H9 (cell line): ENCODE measurements at places on chromosomes 1 and 21. TPM values are rescaled to one million over a fixed set of nuclear protein-coding genes. Genes with fewer than 3 reads are reported as not detected.

The MANEAL gene
- 22.7 and 24.2 TPM in 2 replicates for total RNA-seq

DNA sequence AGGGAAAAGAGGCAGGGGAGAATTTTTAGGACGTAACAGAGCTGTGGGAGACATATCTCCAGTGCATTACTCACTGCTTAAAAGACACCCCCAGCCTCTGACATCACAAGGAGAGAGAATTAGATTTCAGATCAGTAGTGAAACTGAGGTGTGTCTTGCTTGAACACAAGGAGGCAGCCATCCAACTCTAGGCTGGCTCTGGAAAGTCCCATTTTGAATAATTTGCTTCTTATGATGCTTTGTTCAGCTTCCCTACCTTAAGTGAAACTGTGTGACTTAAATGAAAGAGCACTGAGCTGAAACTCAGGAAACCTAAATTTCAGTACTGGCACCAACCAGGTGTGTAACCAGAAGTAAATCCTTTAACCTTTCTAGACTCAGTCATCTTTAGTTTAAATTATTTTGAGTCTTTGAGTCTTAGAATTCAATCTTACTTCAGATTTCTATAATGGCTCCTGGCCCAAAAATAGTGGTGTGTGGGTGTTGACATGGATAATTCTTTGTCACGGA lies 251.6 kb upstream of the SGIP1 start:
- H3K27ac ChIP-seq, result no peak overlapping the region
- DNase-seq, result no peak
- H3K4me1 ChIP-seq, result no peaks in the 10 kb centered on the region; the same call in 1 of the 2 replicates

GRCh38 chr1:51236531-51237350 lies 668 bp downstream of the RNF11 start:
- H3K4me3 ChIP-seq, result no peak overlapping the region
- no peaks in the 10 kb centered on the region for H3K36me3 ChIP-seq
- no peak overlapping the region for H3K27ac ChIP-seq
- H3K4me1 ChIP-seq, result no peaks in the 10 kb centered on the region; the same call in 1 of the 2 replicates
- peak; percentile 33 for DNase-seq

GRCh38 chr1:10651793-10652192 lies 144.7 kb downstream of the CASZ1 start:
- H3K4me3 ChIP-seq, result no peak overlapping the region
- peaks cover 4% of the 10 kb centered on the region; the same call in 1 of the 2 replicates for H3K36me3 ChIP-seq
- peak; percentile 77 for DNase-seq
- H3K27me3 ChIP-seq, result no peaks in the 10 kb centered on the region; the same call in 1 of the 2 replicates
- no peaks in the 10 kb centered on the region for H3K4me1 ChIP-seq

The IGSF9 gene
- total RNA-seq, result 11.3 and 12.3 TPM in 2 replicates

GRCh38 chr1:158283965-158284364 lies 5.8 kb upstream of the CD1C start:
- no peaks in the 10 kb centered on the region for H3K27me3 ChIP-seq
- DNase-seq, result no peak
- H3K27ac ChIP-seq, result no peak overlapping the region
- no peak overlapping the region for H3K4me3 ChIP-seq
- no peaks in the 10 kb centered on the region for H3K4me1 ChIP-seq

GRCh38 chr1:60222360-60223115 lies 149.0 kb upstream of the C1orf87 start:
- H3K36me3 ChIP-seq, result no peaks in the 10 kb centered on the region
- H3K4me1 ChIP-seq, result no peaks in the 10 kb centered on the region
- H3K4me3 ChIP-seq, result no peak overlapping the region
- H3K27me3 ChIP-seq, result no peaks in the 10 kb centered on the region

- H3K4me1 ChIP-seq, result no peaks in the 10 kb centered on the region
- DNase-seq, result no peak
- H3K4me3 ChIP-seq, result no peak overlapping the region
- no peaks in the 10 kb centered on the region for H3K27me3 ChIP-seq
- H3K27ac ChIP-seq, result no peak overlapping the region
These were observed 4.0 kb downstream of the WDR26 start for GRCh38 chr1:224430511-224431113.

The HPCAL4 gene
- total RNA-seq, result 0.15 TPM in 2 replicates

GRCh38 chr1:75124510-75124909 lies 9.7 kb upstream of the LHX8 start:
- no peak overlapping the region for H3K27ac ChIP-seq
- no peak overlapping the region for H3K4me3 ChIP-seq
- peak; percentile 84 for DNase-seq
- H3K4me1 ChIP-seq, result no peaks in the 10 kb centered on the region
- H3K36me3 ChIP-seq, result peaks cover 1% of the 10 kb centered on the region; the same call in 1 of the 3 replicates
- peaks cover 18% of the 10 kb centered on the region for H3K27me3 ChIP-seq

- no peak within 1 kb of the TSS for H3K27ac ChIP-seq
- no peaks in the 10 kb centered on the region for H3K36me3 ChIP-seq
- peak within 1 kb of the TSS; percentile 64 for H3K4me3 ChIP-seq
- H3K4me1 ChIP-seq, result no peaks in the 10 kb centered on the region
- H3K27me3 ChIP-seq, result peaks cover 76% of the 10 kb centered on the region
These were observed at the start of gene INSRR for GRCh38 chr1:156858959-156859522. Gene INSRR (minus strand): TSS chr1:156859117. CDS start chr1:156858621, 496 bp downstream.

DNA sequence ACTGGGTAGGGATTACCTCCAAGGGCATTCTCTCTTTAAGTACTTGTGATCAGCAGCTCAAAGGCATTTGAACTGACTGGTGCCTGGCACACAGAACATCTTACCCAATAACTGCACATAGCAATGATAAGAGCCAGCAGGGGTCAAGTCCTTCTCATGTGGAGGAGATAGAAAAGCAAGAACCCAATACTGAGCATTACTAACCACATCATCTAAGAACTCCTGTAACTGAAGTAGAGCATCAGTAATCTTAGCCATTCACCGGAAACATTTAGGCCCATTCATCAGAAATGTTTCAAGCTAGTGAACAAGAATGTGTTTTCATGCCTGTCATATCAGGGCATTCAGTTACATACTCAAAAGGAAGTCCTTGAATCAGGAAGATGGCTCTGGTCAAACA lies 33.6 kb upstream of the THEM4 start:
- no peak for DNase-seq
- H3K36me3 ChIP-seq, result no peaks in the 10 kb centered on the region

The PAPPA2 gene
- total RNA-seq, result 0.75 and 0.81 TPM in 2 replicates

DNA sequence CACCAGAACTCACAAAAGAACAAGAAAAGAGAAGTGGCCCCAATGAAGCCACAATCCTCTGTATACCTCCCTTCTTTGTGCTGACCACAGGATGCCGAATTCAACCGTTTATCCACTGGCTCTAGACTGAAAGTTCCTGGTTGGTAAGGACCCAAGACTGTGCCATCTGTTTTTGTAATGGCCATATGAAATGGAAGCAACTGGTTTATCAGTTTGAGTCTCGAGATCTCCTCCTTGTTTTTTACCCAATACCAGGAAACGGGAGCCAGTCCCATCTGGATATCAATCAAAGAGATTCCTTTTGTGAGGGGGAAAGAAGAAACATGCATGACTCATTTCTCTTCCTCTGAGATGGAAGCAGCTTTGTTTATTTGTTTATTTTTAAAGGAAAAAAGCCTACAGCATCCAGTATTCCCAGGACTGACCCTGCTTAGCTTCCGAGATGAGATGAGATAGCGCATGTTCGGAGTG lies 32.4 kb upstream of the ZNF124 start:
- H3K27me3 ChIP-seq, result no peaks in the 10 kb centered on the region
- no peak for DNase-seq

DNA sequence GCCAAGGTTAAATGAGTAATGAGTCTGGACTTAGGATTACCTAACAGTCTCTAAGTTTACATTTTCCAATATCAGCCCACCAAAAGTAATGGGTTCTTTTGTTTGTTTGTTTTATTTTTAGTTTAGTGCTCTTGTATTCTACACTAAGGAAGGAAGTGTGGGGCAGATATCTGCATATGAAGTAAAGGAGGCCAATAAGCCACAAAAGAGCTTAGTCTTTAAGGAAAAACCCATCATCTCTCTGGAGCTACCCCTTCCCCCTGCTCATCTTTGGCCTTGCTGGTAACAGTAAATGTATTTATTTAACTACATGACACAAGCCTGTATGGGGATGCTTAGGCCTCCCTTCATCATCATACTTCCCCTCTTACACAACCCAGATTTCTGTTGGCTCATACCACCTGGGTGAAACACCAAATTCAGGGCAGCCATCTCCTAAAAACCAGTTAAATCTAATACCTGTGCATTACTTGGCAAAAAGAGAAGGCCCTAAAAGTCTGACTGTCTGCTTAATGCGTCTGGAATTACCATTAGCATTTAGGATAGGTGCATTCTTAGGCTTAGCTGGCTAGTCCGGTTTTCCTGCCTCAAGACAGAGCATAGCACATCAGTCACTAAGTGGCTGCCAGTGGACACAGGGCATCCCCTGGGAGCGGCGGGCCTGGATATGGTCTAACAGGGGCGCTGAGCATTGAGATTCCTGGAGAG lies 96.8 kb upstream of the ADGRL2 start:
- H3K36me3 ChIP-seq, result no peaks in the 10 kb centered on the region
- H3K4me1 ChIP-seq, result peaks cover 9% of the 10 kb centered on the region; the same call in 1 of the 2 replicates
- no peak overlapping the region for H3K4me3 ChIP-seq

DNA sequence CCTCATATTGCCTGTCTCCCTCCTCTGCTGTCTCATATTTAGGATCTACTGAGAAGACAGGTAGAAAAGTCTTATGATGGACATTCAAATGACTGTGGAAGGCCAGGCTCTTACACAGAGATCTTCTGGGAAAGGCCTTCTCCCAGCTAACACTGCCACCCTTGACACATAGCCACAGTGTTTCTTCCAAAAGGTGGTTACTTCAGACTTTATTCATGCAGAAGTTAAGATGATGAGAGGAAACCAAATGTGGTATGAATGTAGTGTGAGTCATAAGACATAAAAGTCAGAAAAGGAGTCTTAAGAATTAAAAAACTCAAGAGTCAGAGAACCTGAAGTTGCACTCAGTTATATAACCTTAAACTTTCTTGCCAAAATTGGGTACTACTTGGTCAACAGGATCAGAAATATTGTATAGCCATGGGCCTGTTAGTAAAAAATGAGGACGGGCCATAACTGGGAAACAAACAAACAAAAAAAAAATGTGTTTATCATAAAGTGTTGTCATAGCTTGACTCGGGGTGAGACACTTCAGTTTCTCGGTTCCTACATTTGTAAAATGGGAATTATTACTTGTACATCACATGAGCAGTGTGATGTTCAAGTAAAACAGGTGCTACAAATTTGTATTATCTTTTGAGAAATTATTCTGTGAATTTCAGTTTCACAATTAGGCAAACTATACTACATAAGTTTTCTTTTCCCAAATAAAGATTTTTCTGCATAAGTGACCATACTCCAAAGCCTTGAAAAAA lies 1.2 kb upstream of the DENND1B start:
- H3K4me3 ChIP-seq, result no peak overlapping the region; the same call in 1 of the 2 replicates
- no peaks in the 10 kb centered on the region for H3K4me1 ChIP-seq
- H3K27me3 ChIP-seq, result no peaks in the 10 kb centered on the region
- DNase-seq, result no peak

- no peaks in the 10 kb centered on the region for H3K4me1 ChIP-seq
- no peak for DNase-seq
- no peaks in the 10 kb centered on the region for H3K27me3 ChIP-seq
- H3K4me3 ChIP-seq, result no peak overlapping the region
- no peak overlapping the region for H3K27ac ChIP-seq
These were observed 34.6 kb downstream of the CFAP74 start for GRCh38 chr1:1968767-1969504.

The ESRRG gene
- 0.44 and 0.48 TPM in 2 replicates for total RNA-seq

The SDC3 gene
- 24.2 and 25.9 TPM in 2 replicates for total RNA-seq

DNA sequence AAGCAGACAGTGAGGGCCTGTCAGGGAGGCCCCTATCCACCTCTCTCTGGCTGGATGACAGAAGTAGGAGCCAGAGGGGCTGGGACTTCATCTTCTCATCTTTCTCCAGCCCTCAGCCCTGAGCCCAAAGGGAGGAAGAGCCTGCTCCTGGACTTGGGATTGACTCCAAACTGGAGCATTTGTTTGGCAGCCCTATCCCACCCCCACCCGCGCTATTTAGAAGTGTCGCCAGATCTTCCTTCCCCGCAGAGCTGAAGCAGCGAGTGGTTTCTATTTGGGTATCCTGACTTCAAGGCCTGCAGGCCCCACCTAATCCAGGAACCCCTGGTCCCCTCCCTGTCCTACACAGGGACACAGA lies 9.6 kb downstream of the NES start:
- H3K27ac ChIP-seq, result no peak overlapping the region
- H3K4me1 ChIP-seq, result peaks cover 24% of the 10 kb centered on the region; the same call in 1 of the 2 replicates
- peaks cover 18% of the 10 kb centered on the region for H3K36me3 ChIP-seq
- H3K27me3 ChIP-seq, result no peaks in the 10 kb centered on the region
- DNase-seq, result no peak
- H3K4me3 ChIP-seq, result no peak overlapping the region

DNA sequence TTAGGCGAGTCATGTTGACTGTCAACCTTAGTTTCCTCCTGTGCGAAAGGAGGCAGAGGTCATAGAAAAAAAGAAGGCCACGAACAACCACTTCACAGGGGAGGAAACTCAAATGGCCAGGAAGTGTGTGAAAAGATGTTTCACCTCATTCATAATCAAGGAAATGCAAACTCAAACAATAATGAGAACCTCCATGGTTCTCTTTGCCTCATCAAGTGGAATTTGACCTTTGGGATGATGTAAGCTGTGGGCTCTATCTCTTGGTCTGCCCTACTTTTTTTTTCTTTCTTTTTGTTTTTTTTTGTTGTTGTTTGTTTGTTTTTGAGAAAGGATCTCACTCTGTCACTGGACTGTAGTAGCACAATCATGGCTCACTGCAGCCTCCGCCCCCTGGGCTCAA lies 55.9 kb upstream of the GRHL3 start:
- H3K36me3 ChIP-seq, result no peaks in the 10 kb centered on the region
- no peak overlapping the region for H3K4me3 ChIP-seq
- DNase-seq, result no peak
- H3K27ac ChIP-seq, result no peak overlapping the region

DNA sequence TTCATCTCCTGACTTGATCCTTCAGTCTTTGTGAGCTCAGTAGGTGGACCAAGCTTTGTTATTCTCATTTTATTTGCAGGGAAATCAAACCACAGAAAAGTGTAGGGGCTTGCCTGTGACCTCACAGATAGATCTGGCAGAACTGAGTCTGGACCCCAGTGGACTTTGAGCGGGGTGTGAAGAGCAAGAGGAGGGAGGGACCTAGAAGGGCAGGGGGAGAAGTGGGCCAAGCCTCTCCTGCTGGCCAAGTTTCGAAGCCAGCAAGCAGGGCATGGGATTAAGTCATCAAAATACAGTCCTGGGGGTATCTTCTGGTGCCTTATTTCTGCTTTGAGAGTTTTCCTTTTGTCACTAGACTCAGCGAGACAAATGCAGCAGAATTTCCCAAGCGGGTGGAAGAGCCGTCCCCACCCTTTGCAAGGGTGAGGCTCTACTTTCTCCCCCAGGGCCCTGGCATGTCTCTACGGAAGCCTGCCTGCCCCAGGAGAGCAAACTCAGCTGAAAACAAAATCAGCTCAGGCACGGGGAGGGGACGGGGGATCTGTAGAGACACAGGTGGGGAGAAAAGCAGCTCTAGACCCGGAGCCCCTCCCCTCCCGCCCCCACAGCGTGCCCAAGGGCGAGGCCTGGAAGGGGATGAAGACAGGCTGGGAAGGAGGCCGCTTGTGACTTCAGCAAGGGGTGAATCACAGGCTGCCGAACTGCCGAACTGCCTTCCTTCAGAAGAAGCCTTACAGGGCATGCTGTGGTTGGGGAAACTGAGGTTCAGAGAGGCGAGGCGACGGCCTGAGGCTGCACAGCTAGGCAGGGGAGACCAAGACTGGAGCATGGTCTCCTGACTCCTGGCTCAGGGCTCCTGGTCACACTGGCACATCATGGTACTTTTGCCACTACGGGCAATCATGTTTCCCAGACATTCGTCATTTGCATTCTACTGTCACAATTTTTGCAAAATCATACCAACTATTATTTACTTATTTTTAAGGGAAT lies 19.2 kb downstream of the PKP1 start:
- no peak overlapping the region for H3K27ac ChIP-seq
- H3K36me3 ChIP-seq, result no peaks in the 10 kb centered on the region
- no peak for DNase-seq
- no peaks in the 10 kb centered on the region for H3K4me1 ChIP-seq
- no peaks in the 10 kb centered on the region for H3K27me3 ChIP-seq

- peaks cover 16% of the 10 kb centered on the region; the same call in 1 of the 2 replicates for H3K4me1 ChIP-seq
- H3K36me3 ChIP-seq, result peaks cover 20% of the 10 kb centered on the region
- DNase-seq, result peak; percentile 89
- peak overlapping the region; percentile 96 for H3K27ac ChIP-seq
These were observed 27.7 kb upstream of the FMO1 start for GRCh38 chr1:171220581-171221054.
